T follicular helper cell (primary cell): ENCODE measurements at places on chromosomes 6 and 20.

- DNase-seq, result no peak
Measured at GRCh38 chr6:23145781-23146180, 576.4 kb downstream of the HDGFL1 start.

DNA sequence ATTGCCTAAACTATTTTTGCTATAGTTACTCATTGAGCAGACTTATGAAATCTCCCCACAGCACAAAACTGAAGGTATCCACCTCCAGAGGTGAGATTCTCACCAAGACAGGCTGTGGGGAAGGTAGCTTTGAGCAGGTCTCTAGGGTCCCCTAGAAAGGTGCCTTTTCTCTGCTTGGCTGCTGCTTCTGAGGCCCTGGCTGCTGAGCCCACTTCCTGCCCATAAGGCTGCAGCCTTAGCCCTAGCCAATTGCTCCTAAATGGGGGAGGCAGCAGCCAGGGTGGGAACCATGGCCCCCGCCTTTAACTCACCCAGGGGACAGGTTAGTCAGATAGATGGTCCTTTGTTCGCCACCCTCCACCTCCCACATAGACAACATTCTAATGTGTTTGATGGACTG is 3.6 kb downstream of the NT5E start:
- no peak for DNase-seq

DNA sequence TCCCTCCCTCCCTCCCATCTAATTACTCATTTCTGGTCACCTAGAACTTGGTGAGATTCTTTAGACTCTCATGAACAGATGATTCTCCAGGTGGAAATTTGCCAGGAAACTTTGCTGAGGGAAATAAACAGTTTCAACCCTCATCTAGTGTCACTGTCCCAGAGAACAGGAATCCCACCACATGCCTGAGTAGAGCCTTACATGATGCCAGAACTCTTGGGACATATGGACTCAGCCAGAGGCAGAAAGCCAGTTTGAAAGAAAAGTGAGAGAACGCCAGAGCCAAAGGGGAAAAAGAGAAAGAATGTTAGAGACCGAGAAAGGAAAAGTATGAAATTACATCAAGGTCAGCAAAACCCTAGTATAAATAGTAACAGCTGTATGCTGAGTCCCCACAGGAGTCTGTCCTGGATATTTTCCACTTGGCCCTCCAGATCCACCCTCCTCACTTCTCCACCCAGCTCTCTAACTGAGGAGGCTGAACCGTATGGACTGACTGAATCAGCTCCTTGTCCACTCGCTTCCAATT is 127.5 kb upstream of the COL21A1 start:
- no peak for DNase-seq

- DNase-seq, result no peak
Measured at GRCh38 chr6:46263707-46264086, 92.9 kb upstream of the ENPP5 start.

DNA sequence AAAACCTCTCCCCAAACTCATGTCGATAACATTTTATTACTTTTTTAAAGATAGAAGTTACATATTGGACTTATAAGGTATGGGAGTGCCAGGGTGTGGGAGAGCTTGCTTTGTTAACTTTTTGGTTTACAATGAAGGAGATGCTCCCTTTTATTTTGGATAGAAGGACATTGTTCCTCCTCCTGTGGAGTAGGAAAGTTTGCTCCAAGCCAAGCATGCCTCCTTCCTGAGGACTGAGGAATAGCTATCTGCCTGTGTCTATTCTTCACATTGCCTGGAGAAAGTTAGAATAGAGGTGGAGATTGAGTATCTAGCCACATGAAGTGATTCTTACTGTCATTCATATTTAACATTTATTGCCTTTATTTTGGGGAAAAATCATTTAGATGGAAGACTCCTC is 71.9 kb downstream of the EYA4 start:
- no peak for DNase-seq

DNA sequence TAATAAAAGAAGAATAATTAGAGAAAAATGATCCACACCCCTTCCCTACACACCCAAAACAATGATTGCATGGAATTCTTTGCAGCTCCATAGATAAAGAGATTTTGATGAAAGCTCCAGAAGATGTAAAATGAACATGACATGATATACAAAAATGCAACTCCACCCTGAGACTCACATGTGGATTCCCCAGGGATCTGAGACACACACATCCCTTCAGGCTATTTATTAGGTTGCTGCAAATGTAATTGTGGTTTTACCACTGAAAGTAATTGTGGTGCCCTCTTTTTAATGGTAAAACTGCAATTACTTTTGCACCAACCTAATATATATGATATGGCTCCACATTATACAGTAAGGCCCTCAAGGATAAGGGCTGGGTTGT is 40.4 kb upstream of the TBC1D7 start:
- DNase-seq, result no peak

DNA sequence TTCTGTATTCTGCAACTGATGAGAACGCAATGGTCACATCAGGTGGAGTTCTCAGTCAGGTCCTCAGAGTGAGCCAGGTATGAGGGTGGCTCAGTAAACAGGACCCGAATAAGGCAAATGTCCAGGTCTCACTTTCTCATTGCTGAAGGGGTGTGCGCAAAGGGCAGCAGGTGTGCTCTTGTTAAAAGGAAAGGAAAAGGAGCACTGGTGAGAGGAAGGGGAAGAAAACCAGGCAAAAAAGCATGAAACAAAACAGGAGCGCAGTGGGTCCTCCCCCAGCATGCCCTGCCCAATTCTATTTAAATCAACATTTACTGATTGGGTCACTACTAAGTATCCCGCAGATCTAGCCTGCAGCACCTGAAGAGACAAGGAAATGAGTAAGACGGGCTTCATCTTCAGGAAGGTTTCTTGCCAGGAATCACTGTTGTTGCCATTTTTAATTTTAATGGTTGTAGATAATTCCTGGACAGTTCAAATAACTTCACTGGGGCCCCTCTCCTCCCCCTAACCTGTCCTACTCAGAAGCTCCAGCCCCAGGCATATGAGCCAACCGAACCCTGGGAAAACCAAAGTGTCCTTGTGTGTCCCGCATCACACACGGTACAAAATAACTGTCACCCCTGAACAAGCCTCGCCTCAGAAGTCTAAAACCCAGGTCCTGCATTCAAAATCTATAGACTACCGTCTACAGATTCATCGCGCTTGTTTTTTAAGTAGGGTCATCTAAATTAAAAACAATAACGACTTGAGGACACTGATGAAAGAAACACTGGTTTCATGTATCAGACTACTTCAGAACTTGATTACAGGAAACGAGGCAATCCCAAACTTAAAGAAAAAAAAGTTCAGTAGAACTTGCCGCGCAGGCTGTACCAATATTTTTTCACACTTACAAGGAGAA is 980 bp downstream of the MBOAT1 start:
- DNase-seq, result no peak

- no peak for DNase-seq
Measured at GRCh38 chr20:56909918-56910714, 281.0 kb downstream of the TFAP2C start.

DNA sequence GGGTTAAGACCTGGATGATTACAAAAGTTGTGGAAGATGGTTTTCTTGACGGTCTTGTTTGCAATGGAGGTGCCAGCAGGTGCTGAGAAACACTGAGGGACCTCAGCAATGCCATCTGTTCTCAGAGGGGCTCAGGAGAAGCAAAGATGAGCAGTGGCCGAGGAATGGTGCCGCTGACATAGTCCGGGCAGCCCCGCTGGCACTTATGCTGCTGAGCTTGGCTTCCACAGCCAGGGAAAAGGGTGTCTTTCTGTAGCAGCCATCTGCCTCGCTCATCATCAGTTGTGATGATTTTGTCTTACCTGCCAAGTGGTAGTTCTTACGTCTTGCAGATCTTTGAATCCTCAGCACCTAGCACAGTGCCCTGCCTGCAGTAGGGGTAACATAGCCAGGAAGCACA is 55.7 kb downstream of the PPP1R14C start:
- DNase-seq, result no peak

DNA sequence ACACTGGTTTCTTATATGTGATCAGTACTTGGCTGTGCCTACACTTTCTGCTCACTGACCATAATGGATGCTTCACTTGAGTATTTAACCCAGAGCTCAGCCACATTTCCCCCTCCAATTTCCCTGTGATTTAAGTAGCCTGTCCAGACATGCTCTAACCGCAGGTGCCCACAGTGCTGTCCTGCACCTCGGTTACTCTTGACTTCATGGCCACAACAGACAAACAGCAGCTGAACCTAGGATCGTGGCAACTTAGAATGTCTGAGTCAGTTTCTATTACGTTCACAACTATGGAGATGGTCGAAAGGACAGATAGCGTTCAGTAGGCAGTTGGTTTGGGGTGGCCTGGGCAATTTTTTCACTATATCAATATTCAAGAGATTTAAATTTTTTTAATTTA is 306.9 kb upstream of the SGK1 start:
- DNase-seq, result no peak

GRCh38 chr20:2946988-2947961 is 74.0 kb downstream of the PTPRA start:
- no peak for DNase-seq

DNA sequence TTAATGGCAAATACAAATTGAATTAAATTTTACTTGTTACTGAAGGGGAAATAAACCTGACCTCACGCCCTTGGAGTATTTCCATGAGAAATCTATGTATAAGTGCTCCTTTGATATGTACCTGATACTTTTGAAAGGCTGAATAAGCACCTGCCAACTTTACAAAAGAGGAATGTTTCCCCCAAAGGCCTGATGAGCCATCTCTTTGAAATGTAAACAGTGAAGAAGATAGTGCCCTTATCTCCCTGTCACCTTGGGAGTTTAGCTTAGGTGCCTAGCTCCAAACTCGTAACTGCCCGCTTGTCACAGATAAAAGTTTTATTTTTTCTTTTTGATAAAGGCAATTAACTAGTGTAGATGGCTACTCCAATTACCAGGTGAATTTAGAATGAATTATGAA is 1.1 kb upstream of the ZNF343 start:
- no peak for DNase-seq

DNA sequence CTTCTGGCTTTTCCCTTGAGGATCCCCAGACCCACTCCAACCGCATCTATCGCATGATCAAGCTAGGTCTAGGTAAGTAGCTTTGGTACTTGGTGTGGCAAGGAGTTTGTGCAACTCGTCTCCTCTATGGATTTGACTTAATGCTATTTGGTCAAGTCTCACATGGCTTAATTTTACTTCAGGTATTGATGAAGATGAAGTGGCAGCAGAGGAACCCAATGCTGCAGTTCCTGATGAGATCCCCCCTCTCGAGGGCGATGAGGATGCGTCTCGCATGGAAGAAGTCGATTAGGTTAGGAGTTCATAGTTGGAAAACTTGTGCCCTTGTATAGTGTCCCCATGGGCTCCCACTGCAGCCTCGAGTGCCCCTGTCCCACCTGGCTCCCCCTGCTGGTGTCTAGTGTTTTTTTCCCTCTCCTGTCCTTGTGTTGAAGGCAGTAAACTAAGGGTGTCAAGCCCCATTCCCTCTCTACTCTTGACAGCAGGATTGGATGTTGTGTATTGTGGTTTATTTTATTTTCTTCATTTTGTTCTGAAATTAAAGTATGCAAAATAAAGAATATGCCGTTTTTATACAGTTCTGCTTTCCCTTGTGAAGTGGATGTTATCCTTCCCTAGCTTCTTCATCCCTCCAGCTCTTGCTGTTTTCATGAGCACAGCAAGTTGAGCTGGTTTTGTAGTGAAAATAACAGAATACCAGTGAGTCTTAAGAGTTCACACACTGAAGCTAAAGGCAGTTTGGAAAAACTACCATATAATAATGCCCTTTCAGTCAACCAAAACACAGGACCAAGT is 3.8 kb downstream of the SLC35B2 start:
- peak; percentile 58 for DNase-seq

GRCh38 chr6:135104199-135104598 is 49.6 kb upstream of the HBS1L start:
- no peak for DNase-seq

DNA sequence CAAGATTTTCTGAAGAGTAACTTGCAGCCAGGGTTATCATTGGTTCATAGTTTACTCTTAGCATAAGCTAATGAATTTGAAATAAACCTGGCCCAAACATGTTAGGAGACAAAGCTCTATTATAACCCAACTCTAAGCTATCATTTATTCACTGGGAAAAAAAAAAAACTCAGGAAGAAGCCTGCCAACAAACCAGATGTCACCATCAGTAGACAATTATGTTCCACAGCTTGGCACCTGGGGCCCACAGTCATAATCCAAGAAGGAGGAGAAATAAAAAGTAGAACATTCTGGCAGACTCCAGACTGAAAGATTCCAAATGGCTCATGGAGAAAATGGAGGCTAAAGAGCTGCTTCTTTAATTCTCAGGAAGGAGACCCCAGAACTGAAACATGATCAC is 100.0 kb upstream of the CNR1 start:
- DNase-seq, result no peak

DNA sequence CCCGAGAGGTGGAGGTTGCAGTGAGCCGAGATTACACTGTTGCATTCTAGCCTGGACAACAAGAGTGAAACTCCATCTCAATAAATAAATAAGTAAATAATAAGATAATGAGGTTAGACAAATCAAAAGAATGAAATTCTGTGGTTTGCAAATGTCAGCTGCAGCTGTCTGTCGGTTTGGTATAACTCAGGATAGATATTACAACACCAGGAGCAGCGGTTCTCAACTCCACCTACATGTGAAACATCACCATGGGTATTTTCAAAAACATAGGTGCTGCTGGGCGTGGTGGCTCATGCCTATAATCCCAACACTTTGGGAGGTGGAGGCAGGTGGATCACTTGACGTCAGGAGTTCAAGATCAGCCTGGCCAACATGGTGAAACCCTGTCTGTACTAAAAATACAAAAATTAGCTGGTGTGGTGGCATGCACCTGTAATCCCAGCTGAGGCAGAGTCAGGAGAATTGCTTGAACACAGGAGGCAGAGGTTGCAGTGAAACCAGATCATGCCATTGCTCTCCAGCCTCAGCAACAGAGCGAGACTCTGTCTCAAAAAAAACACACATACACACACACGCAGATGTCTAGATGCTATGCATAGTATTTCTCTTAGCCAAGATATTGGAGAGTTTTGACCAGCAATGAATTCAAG is 126.1 kb upstream of the LAMP5 start:
- no peak for DNase-seq

DNA sequence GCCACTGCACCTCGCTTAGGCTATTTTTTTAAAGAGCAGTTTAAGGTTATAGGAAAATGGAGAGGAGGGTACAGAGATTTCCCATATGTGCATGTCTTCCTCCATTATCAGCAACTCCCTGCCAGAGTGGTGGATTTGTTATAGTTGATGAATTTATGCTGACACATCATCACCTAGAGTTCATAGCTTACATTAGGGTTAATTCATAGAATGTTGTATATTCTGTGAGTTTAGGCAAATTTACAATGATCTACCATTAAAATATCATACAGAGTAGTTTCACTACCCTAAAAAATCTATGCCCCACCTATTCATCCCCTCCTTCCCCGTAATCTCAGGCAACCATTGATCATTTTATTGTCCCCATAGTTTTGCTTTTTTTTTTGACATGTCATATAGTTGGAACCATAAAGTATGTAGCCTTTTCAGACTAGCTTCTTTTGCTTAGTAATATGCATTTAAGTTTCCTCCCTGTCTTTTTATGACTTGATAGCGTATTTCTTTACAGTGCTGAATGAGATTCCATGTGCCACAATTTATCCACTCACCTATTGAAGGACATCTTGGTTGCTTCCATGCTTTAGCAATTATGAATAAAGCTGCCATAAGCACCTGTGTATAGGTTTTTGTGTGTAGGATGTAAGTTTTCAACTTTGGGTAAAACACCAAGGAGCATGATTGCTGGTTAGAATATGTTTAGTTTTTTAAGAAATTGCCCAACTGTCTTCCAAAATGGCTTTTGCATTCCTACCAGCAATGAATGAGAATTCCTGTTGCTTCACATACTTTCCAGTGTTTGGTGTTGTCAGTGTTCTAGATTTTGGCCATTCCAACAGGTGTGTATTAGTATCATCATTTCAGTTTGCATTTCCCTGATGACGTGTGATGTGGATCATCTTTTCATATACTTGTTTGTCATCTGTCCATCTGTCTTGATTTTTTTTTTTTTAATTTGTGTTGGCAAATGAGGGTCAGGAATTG is 60.2 kb downstream of the NCOA3 start:
- no peak for DNase-seq
